Cerebellar nuclear complex (tissue), 1 donor: ENCODE measurements at places on chromosomes 7 and 10.

DNA sequence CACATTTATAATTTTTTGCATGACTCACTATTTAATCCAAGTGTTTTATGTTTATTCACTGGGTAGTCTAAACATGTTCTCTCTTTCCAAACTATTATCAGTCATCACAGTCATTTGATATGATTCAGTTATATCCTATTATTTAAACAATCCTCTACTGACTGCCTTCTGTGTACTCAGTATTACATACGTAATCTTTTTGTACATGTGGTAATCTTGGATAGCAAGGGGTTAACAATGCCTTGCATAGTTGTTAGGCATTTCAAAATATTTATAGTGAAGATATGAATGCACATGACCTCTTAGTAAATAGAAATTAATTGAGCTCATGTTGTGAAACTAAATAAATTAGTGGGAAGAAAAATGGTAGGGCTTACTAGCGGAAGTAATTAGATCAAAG, 379.4 kb upstream of the KIAA1217 start:
- no peak for DNase-seq

DNA sequence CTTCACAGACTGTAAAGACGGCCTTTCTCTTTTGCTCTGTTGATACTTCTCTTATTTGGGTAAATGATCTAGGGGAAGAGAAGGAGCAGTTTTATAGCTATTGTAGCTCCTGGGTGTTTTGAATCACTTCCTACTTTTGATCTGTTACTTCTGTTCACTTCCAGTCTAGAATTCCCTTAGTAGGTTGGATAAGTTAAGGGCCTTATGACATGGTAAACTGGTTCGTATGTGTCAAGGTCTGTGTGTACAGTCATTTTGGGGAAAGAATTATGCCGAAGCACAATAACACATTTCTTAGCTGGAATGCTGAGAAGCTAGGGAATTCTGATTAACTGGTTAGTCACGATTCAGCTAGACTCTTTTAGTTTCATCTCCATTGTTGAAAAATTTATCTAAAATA, 8.1 kb downstream of the DENND10 start:
- no peak for DNase-seq

DNA sequence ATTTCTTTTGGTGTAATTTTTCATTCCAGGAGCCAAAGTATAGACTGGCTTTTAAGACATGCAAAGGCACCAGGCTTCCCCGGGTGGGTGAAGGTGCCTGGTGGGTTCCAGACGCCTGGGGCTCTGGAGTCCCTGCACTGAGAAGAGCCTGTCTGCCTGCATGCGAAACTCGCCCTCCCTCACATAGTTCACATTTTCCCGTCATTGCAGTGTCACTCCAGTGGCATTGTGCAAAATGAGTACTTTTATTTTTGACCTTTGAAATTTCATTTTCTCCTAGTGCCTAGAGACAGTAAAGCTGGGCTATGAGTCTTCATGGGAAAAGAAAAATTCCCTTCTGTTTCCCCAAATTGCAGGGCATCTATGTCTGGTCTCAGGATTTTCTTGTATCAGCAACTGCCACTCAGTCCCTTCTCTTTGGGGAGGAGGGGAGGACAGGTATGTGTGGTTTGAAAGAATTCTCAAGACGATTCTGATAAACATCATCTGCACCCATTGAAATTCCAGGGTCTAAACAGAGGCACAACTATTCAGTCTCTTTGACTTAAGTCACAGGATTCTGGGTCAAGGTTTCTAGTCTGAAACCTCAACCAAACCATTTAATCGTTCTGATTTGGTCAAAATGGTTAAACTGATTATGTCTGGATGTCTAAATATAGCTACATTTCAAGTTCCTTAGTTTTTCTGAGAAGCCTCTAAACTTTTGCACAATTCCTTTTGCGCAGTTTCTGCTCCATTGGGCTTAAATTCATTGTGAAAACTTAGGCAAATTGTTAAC, 107.8 kb downstream of the CYP26A1 start:
- no peak for DNase-seq

DNA sequence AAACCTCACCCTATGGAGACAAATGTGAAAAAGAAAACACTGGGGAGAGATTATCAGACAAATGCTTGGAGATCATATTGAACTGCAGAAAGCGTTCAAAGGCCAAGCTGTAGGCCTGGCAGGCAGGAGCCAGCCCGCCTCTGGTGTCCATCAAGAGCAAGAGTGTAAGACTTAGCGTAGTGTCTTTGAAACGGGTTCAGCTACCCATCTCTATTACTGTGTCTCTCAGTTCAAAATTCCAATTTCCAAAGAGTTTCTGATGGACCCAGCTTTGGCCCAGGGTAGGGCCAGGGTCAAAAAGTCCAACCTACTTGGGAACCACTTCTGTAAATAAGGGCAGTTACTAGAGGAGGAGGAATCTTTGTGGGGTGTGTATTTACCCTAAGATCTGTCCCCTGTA, 45.4 kb upstream of the HBP1 start:
- DNase-seq = no peak

- DNase-seq = no peak
Measured at GRCh38 chr7:153698046-153698445, 354.2 kb upstream of the DPP6 start.

DNA sequence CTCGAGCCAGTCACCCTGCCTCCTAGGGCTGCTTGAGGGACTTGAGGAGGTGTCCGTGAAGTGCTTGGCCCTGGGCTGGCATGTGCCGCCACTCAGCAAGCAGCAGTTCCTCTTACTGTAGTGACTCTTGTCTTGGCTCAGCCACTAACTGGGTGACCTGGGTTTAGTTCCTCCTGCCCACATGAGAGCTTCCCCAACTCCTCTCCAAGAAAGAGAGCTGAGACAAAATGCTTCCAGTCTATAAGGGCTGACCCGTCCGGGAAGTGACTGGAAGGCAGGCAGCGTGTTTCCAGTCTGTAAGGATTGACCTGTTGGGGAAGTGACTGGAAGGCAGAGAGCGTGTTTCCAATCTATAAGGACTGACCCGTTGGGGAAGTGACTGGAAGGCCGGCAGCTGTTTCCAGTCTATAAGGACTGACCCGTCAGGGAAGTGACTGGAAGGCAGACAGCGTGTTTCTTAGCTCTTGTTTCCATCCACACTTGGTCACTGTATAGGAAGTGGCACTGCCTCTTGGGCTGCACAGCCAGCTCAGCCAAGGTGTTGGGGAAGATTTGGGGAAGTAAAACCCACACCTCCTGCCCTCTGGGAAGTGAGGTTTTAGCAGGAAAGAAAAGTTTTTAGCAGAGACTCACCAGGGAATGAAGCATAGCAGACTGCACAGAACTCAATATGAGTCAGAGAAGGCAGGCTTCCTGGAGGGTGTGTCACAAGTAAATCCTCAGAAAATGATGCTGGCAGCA, 53.3 kb upstream of the PPIF start:
- no peak for DNase-seq

GRCh38 chr7:139772115-139772514, 5.7 kb downstream of the HIPK2 start:
- DNase-seq = no peak

GRCh38 chr7:20199015-20199737, 18.0 kb downstream of the MACC1 start:
- no peak for DNase-seq

- no peak for DNase-seq
Measured at GRCh38 chr10:28984431-28984830, 304.4 kb upstream of the LYZL1 start.

DNA sequence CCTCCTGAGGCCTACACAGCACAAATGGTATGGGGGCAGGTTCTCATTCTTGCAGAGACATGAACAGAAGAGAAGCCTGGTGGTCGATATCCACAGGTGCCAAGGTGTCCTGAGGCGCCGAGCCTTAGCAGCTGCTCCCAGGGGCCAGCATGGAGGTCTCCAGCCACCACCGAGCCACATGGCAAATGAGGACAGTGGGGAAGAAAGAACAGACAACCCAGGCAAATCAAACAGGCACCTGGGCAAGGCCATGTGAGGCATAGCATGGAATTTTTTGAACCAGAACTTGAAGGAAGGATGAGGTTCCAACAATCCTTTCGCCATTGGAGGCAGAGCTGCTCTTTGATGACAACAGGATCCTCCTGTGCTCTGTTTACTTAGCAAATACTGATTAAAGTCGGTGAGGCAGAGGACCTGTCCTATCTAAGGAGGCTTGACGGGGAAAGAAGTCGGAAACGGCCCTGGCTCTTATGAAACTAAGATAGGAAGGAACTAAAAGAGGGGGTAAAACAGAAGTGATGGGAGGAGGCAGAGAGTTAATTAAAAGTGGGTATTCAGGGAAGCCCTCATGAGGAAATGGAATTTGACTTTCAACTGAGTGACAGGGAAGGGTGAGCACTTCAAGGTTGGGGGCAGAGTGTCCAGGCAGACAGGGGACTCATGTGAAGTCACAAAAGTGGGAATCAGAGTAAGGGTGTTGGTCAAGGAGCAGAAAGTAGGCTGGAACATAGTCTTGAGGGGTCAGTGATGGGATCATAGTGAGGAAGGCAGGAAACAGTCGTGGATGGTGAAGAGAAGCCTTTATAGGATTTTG, 8.6 kb upstream of the CALML3 start:
- no peak for DNase-seq

GRCh38 chr7:55574051-55574717, 1.9 kb upstream of the VOPP1 start:
- DNase-seq = no peak

GRCh38 chr10:132289439-132289838, 18.3 kb downstream of the STK32C start:
- no peak for DNase-seq

DNA sequence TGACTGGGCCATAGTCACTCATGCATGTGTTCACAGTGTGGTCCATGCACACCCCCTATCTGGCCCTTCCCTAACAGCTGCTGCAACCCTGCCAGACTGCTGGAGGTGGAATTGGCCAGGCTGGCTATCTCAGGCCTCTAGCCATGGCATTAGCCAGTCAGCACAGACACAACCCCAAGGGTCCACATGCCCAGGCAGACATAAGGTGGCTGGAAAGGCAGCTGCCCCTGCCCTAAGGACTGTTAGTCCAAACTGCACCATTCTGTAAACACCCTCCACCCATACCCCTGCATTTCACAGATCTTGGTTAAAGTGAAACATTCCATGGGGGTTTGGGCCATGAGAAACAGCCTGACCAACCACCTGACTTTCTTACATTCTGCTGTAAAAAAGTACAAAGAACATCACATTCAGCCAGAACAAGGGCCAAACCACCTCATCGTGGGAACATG, 137.4 kb upstream of the KCNMA1 start:
- no peak for DNase-seq

DNA sequence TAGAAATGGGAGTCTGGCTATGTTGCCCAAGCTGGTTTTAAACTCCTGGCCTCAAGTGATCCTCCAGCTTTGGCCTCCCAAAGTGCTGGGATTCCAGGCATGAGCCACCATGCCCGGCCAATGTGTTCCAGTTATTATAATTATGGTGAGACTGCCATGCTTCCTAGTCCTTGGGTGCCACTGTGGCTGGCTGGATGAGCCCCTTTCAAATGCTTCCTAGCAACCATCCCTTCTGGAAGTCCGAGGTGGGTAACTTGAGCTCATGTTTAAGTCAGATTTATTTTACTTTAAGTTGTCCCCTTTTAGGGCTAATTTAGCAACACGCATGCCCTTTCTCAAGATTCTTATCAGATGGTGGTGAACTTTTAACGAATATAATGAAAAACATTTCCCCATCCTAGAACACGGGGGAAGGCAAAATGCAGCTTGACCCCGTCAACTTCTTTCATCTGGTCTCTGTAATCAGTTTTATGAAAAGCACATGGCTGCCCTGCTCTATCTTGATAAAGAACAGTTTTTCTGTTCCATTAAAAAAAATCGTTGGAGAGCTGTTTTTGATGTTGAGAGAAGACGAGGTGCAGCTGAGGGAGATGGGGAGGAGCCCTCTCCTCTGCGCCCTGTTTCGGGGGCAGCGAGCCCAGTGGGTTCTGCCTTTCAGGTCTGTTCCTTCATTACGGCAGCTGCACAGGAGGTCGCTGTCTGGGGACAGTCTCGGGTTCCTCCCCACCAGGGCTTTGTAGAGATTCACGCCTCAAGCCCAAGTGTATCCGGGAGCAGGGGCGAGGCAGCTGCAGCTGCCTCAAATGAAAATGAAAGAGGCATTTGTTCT, 61.0 kb upstream of the MKI67 start:
- no peak for DNase-seq

DNA sequence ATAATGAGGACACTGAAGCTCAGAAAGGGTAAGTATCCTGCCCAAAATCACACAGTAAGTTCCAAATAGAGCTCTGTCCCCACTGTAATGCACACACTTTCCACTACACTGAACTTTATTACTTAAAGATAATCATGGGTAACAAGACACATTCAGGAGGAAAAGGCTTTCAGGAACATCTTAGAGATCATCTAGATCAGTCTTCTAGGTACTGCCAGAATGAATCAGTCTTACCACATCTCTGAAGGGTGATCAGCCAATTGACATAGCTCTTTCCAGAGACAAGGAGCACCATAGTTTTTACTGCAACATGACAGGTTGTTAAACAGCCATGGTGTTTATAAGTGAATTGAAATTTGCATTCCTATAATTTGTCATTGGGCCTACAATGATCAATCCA, 5.4 kb upstream of the HERPUD2 start:
- no peak for DNase-seq

DNA sequence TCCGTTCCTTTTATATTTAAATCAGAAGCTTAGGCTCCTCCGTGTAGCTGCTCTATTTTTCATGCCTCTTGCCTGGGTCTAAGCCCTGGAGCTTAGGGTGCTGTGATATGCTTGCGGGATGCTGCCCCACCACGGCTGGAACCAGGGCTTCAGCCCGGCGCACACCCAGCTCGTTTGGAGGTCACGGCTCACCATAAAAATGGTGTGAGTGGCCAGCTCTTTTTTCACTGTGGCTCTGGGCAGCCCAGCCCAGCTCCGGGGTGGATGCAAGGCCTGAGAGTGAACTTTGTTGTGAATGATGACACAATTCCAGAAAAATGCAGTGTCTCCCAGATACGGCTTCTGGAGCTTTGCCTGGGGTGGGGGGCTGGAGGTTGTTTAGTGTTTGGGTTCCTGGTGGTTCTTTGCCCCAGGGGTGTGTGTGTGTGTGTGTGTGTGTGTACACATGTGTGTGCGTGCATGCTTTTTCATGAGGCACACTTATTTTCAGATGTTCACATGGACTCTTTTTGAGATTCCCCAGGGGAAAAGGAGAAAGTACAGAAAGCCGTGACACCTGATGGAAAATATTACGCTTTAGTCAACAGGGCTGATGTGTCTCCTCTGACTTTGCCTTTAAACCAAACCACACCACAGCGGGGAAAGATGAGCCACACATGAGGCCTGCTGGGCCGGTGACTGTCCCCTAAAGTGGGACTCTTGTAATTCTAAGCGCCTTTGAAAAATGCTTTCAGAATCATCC, 46.2 kb downstream of the GRK5 start:
- no peak for DNase-seq

DNA sequence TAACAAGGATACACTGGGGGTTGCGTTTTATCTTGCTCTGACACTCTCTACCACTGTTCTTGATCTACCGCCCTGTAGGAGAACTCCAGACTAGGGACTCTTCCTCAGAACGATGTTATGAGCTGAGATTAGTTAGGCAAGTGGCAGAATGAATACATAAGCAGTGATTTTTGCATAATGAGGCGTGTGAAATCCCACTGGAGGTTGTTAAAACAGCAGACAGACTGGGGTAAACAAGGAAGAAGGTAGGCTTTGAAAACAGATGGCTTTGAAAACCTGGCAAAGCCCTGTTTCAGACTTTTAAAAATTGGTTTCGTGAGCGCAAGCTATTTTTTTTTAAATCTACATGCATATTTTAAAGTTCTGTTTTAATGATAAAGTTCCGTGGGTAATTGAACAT, 785.2 kb downstream of the TYW1 start:
- no peak for DNase-seq

GRCh38 chr7:49774459-49775064, 1.1 kb downstream of the VWC2 start:
- no peak for DNase-seq

- DNase-seq = no peak
Measured at GRCh38 chr10:102670065-102670670, 25.9 kb downstream of the TRIM8 start.
